Suppressor macrophage treated with lipopolysaccharide for 4 hours (primary cell): ENCODE measurements at places on chromosomes 5 and 9.

- DNase-seq = no peak
These were observed 109.8 kb upstream of the EDIL3 start for GRCh38 chr5:84494453-84494852.

DNA sequence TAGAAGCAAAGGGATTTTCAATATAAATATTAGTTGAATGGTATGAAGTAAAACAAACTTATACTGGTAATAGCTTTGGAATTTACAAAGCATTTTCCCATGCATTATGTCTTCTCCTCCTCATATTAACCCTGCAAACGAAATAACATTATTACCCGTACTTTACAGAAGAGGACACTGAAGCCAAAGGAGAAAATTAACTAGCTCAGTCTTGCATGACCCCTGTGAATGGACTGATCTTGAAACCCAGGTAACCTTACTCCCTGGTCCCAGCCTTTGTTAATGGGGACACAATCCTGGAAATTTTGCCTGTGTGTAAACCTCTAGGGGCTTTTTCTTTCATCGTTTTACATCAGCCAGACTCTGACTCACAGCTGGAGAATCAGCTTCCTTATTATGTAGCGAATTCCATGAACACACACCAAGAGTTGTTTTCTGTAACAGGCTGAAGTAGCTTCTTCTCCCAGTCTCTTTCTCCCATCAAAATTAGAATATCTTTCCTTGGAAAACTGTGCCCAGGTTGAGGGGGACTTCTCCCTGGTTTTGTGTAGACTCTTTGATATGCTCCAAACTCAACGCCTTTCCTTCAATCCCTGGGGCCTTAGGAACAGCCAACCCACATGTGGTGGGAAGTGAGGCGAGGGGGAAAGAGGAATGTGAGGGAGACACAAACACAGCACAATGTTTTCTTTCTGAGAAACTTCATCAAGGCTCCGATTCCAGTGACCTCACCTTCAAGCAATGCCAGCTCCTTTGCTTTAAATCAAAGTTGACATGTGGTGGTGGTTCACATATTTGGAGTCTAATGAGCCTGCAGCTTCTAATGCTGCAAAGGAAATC is 480.9 kb upstream of the PAPPA start:
- no peak for DNase-seq

GRCh38 chr9:79471580-79472543 is 99.9 kb upstream of the TLE4 start:
- DNase-seq = no peak

DNA sequence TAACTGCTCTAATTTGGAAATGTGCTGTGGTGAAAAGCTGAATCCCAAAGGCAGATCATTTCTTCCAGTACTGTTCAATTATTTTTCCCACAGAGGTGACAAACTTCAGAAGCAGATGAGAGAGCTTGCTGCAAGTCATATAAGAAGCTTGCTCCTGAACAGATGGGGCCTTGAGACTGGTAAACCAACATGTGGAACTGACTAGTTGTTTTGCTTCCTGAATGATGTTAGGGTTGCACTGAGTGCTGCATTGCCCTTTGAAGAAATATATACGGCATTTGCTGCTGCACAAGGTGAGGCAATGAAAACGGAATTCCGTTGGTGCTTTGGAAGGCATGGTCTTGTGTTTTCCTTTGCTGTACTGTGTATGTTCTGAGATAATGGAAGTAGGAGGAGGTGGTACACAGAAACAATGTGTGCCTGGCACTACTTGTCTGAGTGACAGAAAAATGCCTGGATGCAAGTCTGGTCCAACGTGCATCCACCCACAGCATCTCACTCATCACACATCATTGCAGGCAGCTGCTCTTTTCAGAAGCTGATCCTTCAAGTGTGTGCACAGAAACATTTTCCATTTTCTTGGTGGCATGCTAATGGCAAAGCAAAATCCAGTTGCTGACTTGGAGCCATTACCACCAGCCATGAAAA is 76.9 kb downstream of the ANKH start:
- no peak for DNase-seq

- no peak for DNase-seq
These were observed 3.1 kb downstream of the POLR3G start for GRCh38 chr5:90477621-90478215.

- DNase-seq = no peak
These were observed at the start of gene C9orf50 for GRCh38 chr9:129620669-129621295. C9orf50 (minus strand) TSS chr9:129621101; CDS start chr9:129620574, 527 bp downstream.

DNA sequence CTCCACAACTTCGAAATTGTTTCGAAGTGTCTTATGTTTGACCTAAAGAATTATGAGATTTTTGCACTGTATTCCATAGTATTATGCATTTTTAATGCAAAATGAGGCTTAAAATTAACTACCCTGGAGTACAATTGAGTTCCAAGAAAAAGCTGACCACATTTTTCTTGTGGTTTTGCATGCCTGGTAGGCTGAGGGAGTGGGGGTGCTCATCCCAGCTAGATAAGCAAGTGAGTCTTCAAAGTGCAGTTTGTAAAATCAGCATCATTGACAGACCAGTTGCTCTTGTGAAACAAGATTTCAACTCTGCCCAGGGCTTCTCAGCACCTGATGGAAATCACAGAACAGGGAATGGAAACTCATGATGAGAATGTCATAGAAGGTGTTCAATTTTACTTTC is 17.0 kb upstream of the NDUFS4 start:
- DNase-seq = no peak

GRCh38 chr5:142117579-142118151 is 9.1 kb downstream of the NDFIP1 start:
- DNase-seq = no peak

DNA sequence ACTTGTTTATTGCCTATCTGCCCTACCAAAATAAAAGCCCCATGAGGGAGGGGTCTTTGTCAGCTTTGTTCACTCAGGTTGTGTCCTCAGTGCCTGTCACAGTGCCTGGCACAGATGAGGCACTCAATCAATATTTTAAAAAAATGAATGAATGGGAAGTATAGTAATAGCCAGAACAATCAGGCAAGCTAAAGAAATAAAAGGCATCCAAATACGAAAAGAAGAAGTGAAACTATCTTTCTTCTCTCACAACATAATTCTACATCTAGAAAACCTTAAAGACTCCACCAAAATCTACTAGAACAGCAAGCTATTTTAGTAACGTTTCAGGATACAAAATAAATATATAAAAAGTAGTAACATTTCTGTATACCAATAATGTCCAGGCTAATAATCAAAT is 37.8 kb upstream of the C5orf63 start:
- DNase-seq = no peak

GRCh38 chr9:92984976-92985375 is 37.7 kb downstream of the FGD3 start:
- DNase-seq = no peak

DNA sequence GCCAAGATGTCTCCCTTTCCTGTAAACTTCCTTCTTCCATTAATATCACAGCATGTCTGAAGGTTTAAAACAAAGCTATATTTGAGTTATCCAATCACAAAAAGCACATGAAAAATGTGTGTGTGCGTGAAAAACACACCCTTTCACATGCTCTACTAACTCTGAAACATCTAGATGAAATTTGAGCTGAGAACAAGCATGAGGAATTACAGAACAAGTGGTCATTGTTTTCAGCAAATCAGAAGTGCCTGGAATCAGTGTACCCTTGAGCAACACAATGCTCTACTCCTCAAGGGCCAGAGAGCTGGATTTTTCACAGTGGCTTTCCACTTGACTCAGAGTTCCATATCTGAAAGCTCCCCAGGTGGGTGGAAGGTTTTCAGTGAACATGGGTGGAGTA is 255.9 kb downstream of the PSAT1 start:
- no peak for DNase-seq
